Activated CD4-positive, alpha-beta T cell treated with anti-CD3 and anti-CD28 coated beads, Interleukin-2, amount 50 U/mL, for 4 hours (primary cell): ENCODE measurements at places on chromosomes 7 and 10.

DNA sequence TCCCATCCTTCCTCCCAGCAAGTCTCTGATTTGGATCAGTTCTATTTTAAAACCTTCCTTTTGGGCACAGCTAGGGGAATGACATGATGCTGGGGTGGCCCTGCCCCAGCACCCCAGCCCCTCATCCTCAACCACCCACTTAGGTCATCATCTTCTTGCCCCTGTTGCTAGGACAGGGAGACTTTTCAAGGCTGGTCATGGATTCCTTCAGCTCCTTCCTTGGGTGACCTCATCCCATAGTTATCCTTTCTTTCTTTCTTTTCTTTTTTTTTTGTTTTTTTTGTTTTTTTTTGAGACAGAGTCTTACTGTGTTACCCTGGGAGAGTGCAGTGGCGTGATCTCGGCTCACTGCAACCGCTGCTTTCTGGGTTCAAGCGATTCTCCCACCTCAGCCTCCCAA, 127.2 kb downstream of the WDFY4 start:
- no peak for DNase-seq

GRCh38 chr10:109982812-109983211, 25.0 kb upstream of the ADD3 start:
- DNase-seq: no peak

- DNase-seq: no peak
Measured at GRCh38 chr7:24788961-24789576, 31.8 kb upstream of the GSDME start.

DNA sequence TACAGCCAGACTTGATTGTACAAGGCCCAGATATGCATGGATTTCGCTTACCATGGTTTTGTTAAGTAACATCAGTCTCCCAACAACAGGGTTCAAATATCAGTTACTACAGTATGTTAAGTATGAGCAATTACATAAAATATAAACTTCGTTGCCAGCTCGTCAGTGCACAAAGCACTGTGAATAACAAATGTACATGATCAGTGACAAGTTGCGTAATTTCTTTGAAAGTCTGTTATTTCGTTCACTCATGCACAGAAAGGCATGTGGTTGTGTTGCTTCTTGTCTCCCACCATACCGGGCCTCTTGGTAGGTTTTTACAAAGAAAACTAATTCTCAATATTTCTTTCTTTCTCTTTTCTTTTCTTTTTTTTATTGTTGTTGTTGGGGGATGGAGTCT, 12.5 kb upstream of the ZNF487 start:
- DNase-seq: no peak

GRCh38 chr7:12139416-12139815, 71.7 kb upstream of the TMEM106B start:
- no peak for DNase-seq

DNA sequence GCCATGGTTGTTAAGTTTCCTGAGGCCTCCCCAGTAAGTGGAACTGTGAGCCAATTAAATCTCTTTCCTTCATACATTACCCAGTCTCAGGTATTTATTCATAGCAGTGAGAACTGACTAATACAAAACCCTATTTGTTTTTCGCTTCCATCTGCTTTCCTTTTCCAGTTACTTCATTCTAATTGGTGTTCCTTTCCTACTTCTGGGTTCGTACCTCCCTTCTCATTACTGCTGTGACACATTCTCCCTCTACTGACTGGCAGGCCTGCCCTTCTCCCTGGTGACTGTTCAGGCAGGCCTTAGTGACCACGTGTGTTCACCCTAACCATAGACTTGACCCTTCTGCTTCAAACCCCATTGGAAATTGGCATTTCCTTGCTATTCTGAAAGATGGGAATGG, 37.7 kb downstream of the MTURN start:
- no peak for DNase-seq

DNA sequence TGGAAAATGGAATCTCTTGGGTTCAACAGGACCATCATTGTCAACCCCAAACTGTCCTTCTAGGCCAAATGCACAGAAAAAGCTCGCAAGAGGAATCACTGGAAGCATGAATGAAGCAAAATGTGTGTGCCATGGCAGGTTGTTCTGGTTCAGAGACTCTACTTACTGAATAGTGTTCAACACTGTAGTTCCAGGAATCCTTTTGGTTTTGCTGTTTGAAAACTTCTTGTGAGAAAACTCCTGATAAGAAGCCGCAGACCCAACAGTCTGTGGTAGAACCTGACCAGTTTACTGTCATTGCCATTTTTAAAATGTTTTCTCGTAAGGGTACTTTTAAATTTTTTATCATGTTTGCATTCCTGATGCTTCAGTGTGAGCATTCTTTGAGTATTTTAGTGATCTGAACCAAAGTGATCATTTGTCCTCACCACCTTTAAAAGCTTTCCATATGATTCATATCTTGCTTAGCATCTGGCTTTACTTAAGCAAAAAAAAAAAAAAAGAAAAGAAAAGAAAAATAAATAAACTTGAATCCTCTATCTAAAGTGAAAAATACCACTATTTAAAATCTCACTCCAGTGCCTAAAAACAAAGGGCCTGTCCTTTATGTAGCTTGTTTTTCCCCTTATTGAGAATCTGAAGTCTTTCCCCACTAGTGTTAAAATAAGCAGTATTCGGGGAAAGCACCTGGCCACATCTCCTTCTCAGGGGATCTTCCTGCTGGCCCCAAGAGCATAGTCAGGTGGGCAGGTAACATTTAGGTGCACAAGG, 92.4 kb downstream of the WNT2 start:
- DNase-seq: no peak

- no peak for DNase-seq
Measured at GRCh38 chr7:131061818-131062217, 265.9 kb upstream of the MKLN1 start.

DNA sequence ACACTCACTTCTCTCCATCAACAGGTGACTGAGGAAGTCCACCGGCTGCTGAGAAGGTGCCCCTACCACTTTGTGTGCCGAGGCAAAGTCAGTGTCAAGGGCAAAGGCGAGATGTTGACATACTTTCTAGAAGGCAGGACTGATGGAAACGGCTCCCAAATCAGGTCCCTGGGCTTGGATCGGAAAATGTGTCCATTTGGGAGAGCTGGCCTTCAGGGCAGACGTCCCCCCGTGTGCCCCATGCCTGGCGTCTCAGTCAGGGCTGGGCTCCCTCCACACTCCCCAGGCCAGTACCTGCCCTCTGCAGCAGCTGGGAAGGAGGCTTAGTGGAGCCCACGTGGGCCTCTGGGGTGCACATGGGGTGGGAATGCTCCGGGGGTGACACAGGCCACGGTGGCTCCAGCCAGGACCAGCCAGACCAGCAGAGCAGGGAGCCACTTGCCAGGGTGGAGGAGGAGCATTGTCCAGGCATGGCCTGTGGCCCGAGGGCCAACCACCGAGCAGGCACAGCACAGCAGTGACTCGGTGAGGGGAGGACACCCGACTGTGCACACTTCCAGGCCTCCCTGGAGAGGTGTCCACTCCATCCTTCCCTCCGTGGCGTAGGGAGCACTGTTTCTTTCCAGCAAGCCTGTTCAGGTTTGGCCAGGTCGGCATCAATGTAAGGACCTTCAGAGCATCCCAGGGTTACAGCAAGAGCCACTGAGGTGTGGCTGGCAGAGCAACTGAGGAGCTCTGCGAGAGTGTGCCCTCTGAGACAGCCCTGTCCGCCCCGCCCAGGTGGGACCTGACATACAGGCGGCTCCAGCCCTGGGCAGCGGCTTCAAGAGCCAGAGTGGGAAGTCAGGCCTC, 139.7 kb downstream of the ADCY1 start:
- no peak for DNase-seq

DNA sequence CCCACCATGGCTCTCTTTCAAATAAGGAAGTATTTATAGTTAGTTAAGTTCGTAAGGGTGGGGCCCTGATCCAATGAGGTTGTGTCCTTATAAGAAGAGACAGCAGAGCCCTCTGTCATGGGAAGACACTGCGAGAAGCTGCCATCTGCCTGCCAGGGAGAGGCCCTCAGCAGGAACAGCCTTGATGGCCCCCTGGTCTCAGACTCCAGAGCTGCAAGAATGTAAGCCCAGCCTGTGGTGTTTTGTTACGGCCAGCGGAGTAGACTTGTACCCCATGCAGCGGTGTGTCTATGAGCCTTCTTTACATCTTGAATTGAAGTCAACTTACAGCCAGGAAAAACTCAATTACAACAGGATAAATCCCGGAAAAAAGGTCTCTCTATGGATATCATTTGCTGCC, 14.3 kb upstream of the LARP4B start:
- DNase-seq: no peak

- no peak for DNase-seq
Measured at GRCh38 chr7:33639552-33640197, 265.7 kb upstream of the BMPER start.

DNA sequence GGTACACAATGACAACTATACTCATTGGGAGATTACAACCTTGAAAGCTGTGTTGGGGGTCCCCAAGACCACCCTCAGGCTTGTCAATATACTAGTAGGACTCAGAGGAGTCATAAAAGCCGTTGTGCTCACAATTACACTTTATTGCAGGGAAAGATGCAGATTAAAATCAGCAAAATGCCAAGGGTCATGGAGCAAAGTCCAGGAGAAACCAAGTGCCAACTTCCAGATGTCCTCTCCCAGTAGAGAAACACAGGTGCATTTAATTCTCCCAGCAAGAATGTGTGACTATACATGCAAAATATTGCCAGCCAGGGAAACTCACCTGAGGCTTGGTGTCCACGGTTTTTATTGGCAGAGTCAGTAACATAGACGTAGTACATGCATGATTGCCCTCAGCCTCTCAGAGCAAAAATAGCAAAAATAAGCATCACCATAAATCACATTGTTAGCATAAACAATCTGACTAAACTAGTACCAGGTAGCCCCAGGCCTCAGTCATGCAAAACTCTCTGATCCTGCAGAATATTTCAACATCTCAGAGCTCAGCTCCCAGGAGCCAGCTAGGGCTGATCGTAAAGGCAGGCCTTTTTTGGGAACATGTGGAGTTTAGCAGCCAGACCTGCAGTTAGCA, 50.7 kb downstream of the VIM start:
- DNase-seq: no peak

DNA sequence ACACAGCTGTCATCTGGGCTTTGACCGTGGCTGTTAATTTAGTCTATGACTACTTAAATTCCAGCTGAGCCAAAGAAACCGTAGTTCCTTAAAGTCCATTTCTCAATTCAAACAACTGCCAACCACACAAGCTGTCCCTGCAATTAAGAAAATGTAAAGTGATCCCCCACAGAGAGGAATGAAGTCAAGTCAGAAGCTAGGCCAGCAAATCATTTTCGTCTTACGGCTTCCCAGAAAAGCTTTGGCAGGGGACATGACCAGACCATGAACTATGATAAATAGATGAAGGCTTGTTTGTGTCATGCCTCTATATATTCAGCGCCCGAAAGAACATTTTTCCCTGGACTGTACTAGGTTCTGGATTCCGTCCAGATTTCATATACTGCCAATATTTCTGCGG, 54.6 kb downstream of the HACD1 start:
- no peak for DNase-seq

- DNase-seq: no peak
Measured at GRCh38 chr7:151717415-151717814, 159.5 kb downstream of the PRKAG2 start.

DNA sequence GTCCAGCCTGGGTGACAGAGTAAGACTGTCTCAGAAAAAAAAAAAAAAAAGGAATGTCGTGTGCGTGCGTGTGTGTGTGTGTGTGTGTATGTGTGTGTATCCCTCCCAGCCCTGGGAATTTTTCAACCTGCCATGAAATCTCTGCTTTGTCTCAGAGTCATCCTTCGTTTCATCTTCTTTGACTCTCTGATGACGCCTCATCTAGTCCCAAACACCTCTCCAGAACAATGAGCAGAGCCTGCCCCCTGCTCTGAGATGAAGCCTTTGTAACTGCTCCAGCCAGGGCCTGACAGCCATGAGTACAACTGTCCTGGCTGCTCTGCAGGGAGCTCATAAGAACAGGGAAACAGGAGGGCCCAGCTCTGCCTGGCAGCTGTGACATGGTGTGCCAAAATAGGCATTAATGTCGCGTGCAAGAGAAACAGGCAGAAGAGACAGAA, 149.5 kb downstream of the FAM107B start:
- no peak for DNase-seq
